ENCODE measurements at places on chromosomes 11 and 22.

DNA sequence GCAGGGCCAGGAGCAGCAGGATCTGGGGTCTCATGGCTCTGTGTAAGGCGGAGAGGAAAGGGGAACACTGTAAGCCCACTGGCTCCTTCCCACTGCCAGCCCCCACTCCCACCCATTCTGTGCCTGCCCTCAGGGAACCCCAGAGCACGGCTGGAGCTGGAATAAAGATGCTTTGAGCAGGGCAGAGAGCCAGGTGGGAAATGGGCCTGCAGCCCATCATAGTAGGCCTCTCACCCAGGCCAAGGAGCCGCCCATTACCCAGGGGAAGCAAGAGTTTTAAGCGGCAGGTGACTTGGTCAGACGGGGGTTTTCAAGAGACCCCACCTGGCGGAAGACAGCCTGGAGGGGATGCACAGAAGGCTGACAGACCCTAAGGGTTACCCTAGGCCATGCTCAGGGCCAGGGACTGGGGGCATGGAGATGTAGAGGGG, 4.6 kb downstream of the LRRC32 start:
- peak; percentile 58 for DNase-seq

DNA sequence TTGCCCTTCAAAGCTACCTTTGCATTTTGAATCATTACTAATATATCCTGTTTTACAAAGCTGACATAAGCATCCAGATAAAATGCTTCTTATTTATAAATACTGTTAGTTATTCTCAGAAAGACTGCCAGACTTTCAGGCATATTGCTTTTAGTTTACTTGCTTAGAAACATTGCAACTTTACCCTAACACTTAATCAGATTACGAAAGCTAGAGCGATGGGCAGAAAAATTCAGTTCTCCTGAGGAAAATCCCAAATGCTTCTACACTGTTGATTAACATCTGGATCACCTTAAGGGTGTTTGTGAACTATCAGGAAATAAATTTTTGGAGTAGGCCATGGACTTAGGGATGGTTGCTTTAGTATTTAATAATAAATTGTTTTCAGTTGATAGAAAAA, 289.7 kb upstream of the MPPED2 start:
- DNase-seq: no peak

GRCh38 chr22:26354707-26355106, 74.4 kb upstream of the ASPHD2 start:
- no peak for DNase-seq

GRCh38 chr11:71555508-71555907, 7.3 kb downstream of the KRTAP5-9 start:
- no peak for DNase-seq

DNA sequence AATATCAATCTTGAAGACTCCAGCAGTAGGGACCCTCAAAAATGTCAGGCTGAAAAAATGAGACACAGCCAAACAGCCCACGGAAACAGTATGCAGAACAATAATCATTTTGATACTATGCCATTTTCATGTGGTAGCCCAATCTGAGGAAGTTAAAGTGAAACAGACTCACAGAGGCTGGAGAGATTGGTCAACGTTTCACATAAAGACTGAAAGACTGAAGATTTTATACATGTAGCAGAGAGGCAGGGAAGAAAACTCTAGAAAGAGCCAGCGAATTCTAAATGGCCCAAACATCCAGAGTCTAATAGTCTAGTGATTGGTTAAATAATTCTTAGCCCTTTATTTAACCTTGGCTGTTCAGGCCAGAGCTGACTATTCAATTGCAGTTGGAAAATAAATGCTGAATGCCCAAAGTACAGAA, 49.4 kb downstream of the MAML2 start:
- no peak for DNase-seq

DNA sequence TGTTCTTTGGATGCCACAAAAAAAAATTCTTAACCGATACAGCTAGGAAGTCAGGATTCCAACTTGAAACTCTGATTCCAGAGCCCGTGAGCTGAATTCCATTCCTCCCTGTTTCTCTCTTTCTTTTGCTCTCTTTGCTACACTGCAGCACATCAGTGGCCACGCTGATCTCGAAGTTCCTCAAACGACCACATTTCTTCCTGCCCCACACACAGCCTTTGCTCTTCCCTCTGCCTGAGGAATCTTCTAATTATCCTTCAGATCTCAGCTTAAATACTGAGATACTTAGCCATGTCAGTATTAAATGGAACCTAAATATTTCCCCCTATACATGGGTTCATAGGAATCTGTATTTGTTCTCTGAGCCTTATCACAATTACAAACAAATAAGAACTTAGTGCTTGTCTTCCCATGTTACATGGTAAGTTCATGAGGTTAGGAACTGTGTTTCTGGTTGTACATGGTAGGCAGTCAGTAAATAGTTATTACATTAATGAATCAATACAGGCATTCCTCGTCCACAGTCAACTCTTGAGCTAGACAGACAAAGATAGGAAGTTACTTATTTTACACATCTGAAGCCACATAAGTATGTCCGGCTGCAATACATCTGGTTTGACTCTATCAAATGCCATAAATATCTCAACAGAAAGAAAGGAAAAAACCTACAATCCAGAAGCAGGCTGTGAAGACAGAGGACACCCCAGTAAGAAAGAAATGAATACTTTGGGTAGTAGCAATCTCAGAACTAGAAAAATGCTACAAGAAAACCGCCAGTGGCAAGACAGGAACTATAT, 86.6 kb downstream of the MAML2 start:
- no peak for DNase-seq

DNA sequence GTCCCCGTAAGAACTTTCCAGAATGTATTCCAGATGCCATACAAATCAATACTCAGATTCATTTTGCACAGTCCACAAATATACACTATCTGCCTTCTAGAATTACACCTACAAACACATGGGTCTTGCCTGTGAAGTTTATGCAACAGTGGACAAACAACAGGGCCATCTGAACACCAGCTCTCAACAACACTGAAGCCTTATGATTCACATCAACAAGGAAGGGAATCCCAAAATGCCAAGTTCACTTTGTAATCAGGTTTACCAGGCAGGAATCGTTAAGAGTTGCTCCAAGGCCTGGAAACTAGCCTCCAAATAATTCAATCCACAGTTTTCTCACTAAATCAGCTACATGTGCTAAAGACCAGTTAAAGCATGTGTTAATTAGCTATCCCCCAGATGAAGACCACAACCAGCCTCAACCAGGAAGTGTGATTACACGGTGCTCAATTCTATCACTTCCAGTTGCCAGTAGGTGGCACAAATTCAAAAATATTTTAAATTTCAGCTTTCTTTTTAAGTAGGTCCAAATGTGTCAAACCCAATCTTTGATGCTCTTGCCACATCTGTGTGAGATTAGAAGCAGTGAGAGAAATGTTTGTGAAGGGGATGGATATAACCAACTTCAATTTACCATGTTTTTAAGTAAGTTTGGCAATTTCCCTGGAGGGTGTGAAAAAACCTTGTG, 139.1 kb upstream of the BDNF start:
- DNase-seq: no peak

DNA sequence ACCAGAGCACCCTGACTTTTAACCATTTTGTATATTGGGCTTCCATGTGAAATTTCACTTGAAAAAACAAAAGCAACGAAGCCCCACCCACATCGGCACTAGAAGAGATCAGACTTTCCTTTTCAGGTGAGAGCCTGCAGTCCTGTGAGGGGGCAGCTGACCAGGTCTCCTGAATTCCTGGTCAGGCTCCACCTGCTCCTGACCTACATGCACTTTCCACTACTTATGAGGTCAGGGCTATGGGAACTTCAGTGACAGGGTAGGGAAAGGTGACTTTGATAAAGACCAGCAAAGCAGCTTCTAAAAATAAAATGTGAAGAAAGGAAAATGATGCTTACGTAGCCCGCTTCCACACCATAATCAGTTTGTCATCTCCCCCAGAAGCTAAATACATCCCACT, 24.7 kb downstream of the HIRA start:
- no peak for DNase-seq

GRCh38 chr11:8732324-8732670, 49.7 kb downstream of the RPL27A start:
- no peak for DNase-seq

GRCh38 chr11:2196970-2197770, 25.6 kb upstream of the TH start:
- peak; percentile 88 for DNase-seq

DNA sequence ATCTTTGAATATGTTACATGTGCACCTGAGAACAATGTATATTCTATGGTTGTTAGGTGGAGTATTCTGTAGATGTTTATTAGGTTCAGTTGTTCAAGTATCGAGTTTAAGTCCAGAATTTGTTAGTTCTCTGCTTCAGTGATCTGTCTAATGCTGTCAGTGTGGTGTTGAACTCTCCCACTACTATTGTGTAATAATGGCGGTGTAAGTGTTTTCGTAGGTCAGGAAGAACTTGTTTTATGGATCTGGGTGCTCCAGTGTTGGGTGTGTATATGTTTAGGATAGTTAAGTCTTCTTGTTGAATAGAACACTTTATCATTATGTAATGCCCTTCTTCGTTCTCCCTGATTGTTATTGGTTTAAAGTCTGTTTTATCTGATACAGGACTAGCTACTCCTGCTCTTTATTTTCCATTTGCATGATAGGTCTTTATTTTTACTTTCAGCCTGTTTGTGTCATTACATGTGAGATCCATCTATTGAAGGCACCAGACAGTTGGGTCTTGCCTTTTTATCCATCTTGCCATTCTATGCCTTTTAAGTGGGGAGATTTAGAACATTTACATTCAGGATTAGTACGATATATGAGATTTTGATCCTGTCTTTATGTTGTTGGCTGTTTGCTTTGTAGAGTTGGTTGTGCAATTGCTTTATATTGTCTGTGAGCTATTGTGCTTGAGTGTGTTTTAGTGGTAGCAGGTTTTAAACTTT, 121.6 kb downstream of the DDX10 start:
- DNase-seq: no peak

- peak; percentile 87 for DNase-seq
Observed at GRCh38 chr22:46149512-46150033, 753 bp upstream of the PPARA start.

GRCh38 chr22:46977656-46978343, 215.3 kb downstream of the TBC1D22A start:
- peak; percentile 54 for DNase-seq

DNA sequence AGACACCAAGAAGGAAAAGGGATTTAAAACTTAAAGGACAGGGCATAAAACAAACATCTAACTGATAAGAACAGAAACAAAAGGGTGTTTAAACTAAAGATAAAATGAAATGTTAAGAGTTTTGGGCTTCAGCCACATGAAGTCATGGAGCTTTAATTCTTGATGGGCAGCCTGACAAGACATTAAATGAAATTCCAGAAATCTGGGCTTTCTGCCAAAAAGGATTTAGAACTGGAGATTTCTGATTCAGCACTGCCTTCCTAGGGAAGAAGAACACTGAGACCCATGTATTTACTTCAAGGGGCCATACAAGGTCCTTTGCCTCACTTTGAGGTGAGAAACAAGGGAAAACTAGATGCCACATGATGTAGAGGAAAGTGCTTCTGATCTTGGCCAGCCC, 355.9 kb upstream of the RAG2 start:
- no peak for DNase-seq

DNA sequence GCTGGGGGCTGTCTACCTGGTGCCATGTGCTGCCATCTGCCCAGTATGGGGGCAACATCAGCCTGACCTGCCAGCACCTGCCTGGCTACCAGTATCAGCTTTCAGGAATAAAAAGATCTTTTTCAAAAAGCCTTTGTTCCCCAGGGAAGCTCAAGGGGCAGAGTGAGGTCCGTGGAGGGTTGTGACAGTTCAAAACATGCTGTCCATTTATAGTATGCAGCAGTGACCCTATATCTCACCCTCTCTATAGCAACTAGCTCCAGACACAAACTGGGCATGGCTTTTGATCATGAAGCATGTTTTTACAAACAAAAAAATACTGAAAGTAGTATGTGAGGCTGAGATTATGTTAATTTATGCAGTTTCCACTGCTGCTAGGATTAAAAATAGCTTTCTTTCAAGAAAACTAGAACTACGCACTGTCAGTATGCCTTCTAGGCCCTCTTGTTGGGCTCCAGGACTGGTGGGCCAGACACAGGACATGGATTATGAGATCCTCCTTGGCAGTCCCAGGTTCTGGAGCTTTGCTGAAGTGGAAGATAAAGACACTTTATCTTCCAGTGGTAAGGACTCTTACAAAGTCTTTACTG, 23.4 kb downstream of the NAV2 start:
- DNase-seq: no peak

- no peak for DNase-seq
Observed at GRCh38 chr11:17500673-17501072, 24.0 kb upstream of the ABCC8 start.

GRCh38 chr11:46445192-46445919, 53.8 kb upstream of the CHRM4 start:
- no peak for DNase-seq

DNA sequence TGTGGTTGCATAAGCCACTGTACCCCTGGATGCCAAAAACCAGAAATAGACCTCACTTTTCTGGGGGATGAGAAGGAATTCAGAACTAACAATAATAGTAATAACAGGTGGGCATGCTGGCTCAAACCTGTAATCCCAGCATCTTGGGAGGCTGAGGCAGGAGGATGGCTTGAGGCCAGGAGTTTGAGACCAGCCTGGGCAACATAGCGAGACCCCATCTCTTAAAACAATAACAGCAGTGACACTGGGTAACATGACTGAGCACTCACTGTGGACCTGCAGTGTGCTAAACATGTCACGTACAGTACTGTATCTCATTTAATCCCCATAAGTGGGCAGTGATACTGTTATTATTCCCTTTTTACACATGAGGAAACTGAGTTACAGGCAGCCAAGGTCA, 10.0 kb downstream of the FLRT1 start:
- DNase-seq: no peak

- DNase-seq: no peak
Observed at GRCh38 chr22:46476547-46476941, 60.9 kb downstream of the CELSR1 start.

DNA sequence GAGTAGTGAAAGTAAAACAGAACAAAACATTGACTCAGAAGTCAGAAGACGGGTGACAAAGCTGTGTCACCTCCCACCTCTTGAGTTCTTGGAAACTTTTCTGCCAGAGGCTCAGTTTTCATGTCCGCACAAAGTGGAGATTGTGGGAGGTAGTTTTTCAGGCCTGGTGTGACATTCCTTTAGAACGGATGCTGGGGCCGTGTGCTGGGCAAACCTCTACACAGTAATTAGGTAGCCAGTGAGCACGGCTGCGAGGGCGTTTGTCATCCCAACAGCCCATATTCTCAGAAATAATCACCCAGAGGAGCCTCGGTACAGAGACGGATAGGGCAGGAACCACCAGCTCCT, 1054.4 kb downstream of the TBC1D22A start:
- no peak for DNase-seq

Measured in sciatic nerve (tissue), 2 donors.